ENCODE measurements at places on chromosomes 5 and 9.

DNA sequence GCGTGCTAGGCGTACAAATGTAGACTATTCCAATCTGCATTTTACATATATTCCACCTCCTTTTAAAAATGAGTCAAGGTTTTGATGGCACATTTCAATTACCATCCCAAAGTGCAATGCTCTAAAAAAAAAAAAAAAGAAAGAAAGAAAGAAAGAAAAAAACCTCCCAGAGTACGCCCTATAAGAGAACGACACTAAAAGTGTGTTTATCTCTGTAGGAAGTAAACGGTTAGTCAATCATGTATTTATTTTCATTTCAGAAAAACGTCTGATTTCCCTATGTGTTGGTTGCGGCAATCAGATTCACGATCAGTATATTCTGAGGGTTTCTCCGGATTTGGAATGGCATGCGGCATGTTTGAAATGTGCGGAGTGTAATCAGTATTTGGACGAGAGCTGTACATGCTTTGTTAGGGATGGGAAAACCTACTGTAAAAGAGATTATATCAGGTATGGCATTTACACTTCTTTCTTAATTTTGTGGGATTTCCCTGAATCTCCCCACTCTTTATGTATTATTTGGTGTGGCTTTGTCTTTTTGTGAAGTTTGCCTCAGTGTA, 1.1 kb downstream of the ISL1 start:
- no peak for DNase-seq

- DNase-seq, result no peak
Measured at GRCh38 chr5:41097642-41098041, 26.5 kb upstream of the MROH2B start.

DNA sequence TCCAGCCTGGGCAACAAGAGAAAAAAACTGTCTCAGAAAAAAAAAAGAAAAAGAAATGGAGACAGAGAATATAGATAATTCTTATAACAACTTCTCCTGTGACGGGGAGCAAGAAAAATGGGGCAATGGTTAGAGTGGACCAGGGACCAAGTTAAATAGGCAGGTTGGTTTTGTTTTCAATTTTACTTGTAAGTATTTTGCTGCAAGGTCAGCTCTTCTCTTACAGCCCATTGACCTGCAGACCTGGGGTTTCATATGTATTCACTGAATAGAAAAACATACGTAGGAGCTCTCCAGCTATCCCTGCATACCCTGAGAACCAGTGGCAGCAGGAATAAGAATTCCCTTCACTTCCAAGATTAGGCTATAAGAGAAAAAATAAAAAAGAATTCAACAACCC, 29.2 kb upstream of the IL13 start:
- no peak for DNase-seq

GRCh38 chr5:139413963-139414362, 10.1 kb upstream of the SPATA24 start:
- DNase-seq, result no peak

DNA sequence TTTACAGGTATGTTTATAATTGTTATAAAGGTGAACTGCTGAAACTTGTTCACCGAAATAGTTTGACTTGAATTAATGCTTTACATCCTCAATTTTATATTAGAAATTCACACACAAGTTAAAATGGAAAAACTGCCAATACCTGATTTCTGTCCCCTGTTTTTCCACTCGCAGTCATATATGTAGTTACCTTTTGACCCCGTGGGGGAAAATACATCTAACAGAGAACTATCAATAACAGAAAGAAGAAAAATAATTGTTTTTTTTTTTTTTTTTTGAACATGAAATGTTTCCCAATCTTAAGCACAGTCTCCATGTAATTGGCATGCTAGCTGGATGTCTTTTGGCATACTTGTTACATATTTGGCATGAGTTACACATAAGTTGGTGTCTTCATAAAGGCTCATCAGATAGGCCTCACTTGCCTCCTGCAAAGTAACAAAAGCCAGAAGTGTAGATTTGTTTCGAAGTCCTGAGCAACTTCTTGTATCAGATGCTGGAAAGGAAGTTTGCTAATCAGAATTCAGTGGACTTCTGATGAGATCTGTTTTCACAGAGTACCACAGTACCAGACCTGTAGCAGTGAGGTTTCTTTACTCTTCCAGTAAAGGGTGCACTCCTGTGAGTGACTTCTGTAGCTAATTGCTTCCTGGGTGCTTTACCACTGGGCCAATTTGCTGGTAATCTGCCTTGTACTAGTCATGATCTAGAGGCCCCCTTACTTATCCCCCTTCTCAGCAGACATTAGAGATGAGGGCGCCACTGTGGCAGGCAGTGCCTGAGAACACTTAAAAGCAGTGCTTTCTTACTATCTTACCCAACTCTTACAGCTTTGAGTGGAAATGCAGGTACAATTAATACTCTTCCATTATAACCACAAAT, 36.2 kb upstream of the CXXC5 start:
- no peak for DNase-seq

DNA sequence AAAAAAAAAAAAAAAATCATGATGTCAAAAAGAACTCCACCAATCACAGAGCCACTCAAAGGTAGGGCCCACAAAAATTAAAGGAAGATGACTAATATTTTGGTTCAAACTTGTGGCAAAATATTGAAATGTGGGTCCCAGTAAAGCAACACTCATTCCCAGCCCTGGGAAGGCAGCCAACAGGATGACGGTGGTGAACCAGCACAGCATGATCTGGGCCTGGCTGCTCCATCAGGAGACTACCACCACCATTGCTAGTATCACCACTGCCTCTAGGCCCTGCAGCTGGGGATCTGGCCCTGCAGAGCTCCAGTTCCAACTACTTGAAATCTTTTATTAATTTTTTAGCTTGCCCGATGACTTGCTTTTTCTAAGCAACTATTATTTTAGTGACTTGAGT, 206.8 kb upstream of the ITGA1 start:
- no peak for DNase-seq

DNA sequence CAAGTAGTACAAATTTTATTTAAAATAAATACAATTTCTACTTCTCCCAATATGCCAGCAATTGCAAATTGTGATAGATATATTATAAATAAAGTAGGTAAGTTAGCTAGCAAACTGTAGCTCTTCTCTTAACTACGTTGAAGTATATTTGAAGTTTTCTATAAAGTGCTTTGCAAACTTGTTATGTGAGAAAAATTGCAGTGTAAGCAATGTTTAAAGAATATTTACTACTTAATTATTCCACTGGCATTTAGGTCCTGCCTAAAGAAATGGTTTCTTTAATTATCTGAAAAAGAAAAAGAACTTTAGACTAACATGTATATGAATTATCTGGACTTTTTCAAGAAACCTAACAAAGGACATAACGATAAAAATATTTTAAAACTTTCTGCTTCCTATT, 1350.0 kb upstream of the CDH9 start:
- DNase-seq, result no peak

- no peak for DNase-seq
Measured at GRCh38 chr5:94613583-94613982, 4.8 kb downstream of the KIAA0825 start.

GRCh38 chr5:119079318-119079921, 8.5 kb downstream of the DMXL1 start:
- DNase-seq, result no peak

DNA sequence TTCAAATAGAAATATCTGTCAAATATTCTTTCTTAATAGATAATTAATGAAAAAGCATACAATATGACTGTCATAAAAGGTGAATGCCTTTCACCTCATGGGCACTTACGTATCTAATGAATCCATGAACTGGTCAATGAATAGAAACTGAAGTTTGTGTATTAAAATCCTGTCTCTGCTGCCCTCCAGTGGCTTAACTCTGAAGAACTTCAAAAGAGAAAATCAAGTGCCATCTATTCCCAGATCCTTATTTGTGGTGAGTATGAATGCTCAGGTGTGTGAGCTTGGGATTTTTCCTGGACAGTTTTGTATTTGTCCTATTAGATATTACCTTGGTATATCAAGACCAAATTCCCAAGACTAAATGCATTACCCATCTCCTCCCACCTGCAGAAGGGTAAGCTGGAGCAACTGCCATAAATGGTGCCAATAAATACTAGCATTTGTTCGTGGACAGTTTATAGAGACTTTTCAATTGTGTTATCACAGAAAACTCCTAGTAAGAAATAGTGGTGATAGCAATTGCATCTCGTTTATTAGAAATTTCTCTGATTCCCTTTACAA, 44.0 kb upstream of the SVEP1 start:
- no peak for DNase-seq

GRCh38 chr9:30609713-30610112, 1774.7 kb upstream of the ACO1 start:
- no peak for DNase-seq

- no peak for DNase-seq
Measured at GRCh38 chr5:100643473-100643872, 108.3 kb downstream of the FAM174A start.

DNA sequence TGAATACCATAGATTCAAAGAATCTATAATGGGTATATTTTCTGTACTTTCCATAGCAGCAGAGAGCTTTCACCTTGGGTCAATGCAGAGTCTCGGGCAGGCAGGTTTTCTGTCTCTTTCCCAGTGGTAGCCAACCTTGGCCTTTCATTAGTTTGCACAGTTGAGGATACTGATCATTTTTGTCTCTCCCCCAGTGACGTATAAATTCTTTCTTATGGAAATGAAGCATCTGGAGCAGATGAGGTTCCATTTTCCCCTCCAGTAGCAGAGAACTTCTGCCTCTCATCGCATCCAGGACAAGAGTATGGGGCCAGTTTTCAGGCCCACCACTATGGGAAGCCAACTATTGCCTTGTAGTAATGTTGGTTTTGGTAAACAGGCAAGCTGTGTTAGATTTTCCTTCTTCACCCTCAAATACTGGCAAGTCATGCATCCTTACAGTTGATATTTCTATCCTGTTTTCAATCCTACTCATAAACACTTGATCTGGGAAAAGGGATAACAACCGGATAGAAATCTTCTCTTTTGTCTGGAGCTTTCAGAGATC, 845.2 kb upstream of the CDH18 start:
- no peak for DNase-seq

DNA sequence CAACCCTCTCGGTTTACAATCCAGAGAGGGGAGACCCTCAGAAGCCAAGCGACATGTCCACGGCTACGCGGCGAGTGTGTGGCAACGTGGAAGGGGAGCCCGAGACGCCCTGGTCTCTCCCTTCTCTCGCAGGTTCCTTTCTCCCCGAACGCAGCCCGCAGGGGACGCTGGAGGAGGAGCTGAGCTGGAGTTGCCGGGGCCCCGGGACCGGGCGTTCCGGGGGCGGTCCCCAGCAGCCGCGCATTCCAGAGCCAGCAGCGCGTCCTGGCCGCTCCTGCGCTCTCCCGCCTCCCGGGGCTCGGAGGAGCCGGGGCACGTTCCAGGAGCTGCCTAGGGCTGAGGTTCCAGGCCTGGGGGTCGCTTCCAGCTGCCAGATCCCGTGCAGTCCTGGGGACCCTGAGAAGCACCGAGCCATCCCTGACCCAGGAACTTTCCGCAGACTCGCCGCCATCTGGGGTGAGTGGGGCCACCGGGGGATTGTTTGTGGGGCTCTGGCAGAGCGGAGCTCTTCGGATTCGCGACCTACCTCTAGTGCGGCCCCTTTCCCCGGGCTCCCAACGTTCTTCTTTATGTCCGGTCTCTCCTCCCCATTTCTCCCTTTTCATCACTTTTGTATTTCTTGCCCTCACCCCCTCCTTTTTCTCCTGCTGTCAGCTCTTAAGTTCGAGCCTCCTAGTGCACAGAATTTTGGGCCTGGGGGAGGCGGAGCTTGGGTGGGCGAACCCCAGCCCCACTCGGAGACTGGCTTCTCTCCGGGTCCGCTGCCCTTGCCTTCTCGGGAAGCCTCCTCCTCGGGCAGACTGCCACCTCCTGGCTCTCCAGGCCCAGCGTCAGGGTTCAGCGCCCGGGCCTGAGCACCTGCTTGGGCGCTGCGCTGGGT, at the start of gene SMIM3:
Gene SMIM3, plus strand, starts transcription at position 241 of the 880 bp plus-strand sequence. CDS start 16,684 bp downstream, outside the sequence.
- peak; percentile 21 for DNase-seq

DNA sequence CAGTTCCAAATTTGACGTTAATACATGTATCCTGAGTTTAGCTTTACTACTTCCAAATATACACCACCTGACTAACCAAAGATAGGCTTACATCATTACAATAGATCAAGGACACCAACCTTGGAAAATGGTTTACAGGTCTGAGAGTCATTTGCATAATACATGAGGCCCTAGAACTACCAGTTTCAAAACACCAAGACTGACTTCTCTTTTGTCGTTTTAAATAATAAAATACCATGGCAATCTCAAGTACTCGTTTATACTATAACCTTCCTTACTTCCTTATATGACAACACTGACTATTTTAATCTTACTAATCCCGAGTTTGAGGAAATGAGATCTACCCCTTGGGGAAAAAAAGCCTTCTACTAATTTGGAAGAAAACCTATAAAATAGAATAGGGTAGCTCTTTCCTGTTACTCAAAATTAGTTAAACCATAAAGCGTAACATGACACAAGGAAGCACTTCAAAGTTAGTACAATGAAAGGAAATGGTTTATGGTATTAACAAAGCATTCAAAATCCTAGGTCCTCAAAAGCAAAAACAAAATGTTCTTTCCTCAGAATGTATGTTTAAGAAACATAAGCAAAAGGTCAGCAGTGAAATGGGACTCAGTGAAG, 42.1 kb downstream of the UBQLN1 start:
- DNase-seq, result no peak

- no peak for DNase-seq
Measured at GRCh38 chr5:135127439-135128240, 93.6 kb upstream of the PITX1 start.

GRCh38 chr9:112852741-112853504, 37.8 kb downstream of the SLC46A2 start:
- DNase-seq, result peak; percentile 45

DNA sequence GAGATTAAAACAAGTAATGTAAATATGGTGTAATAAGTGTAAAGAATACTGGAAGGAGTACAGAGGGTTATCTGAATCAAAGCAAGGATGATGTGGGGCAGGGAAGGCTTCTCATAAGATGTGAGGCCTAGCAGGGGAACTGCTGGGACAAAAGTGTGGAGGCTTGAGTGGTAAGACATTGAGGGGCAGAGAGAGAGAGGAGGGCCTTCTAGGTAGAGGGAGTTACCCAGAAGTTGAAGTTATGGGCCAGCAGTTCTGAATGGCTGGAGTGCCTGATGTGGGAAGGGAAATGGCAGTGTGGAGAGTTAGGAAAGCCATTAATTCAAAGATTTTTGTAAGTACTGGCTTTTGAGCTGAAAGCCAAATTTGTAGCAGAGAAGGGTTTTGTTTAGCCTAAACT, 36.8 kb downstream of the CPEB4 start:
- DNase-seq, result no peak

GRCh38 chr5:126975796-126976195, 54.6 kb downstream of the MARCHF3 start:
- DNase-seq, result no peak

GRCh38 chr9:77495834-77496671, 152.1 kb downstream of the GNA14 start:
- no peak for DNase-seq

GRCh38 chr5:27639005-27639612, 600.7 kb upstream of the CDH9 start:
- no peak for DNase-seq

GRCh38 chr9:2465921-2466460, 155.6 kb upstream of the VLDLR start:
- no peak for DNase-seq

GRCh38 chr9:107142896-107143603, 140.0 kb upstream of the RAD23B start:
- DNase-seq, result no peak

All from nucleus accumbens (tissue), 56 donors.